ENCODE measurements at places on chromosomes 3 and 15.

DNA sequence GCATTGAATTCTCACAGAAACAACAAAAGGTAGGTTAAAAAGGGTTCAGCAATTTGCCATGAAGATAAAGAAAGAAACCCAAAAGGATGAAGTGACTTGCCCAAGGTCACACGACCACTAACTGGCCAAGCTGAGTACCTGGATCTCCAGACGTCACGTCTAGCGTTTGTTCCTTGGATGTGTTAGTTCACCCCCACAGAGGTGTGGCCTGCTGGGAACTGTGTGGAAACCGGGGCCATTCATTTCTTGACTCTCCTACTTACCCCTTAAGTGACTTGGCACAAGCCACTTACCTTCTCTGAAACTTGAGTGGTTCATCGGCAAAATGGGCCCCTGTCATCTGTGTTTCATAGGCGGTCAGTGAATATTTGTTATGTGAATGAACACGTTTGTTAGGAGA, 244.3 kb upstream of the SLCO3A1 start:
- no peak for DNase-seq

DNA sequence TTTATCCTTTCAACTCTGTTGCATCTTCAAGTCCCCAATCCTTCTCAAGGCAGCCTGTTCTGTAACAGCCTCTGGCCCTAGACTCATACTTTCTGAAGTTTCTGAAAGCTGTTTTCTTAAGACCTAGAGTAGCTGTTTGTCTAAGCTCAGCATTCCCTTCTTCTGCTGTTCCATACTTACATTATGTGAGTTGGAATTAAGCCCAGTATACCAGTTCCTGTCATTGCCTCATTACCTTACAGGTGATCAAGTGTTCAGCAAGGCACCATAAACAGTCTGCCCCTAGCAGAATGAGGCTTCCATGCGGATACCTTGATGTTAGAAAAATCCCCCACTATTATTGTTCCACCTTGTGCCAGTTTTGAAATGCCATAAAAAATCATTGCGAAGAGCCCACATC, 180.6 kb downstream of the PLCL2 start:
- DNase-seq = no peak

DNA sequence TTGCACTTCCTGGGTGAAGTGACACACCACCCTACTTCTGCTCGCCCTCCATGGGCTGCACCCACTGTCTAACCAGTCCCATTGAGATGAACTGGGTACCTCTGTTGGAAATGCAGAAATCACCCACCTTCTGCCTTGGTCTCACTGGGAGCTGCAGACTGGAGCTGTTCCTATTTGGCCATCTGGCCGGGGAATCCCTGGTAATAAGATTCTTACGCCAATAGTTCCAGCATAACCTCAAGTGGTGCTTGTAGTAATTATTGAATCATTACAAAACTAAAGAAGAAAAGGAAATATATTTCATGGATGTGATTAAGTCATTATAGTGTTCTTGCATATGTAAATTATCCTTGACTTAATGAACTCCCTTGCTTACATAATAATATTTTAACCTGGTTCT, 841.9 kb downstream of the CADM2 start:
- no peak for DNase-seq

DNA sequence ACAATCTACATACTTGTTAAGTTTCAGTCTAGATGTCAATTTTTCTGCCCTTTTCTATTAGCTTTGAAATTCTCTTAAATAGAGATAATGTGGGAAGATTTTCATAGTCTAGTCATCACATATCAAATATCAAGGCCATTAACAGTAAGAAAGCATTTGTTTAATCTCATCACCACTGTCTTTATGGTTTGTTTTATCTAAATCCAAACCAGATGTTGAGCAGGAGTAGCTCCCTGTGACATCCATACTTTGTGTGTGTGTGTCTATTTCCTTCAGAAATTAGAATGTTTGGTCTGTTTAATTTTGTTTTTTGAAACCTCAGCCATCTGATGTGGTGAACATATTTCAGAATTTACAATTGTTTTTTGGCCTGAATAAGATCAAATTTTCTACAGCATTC, 23.1 kb upstream of the GOLGA8B start:
- peak; percentile 56 for DNase-seq

GRCh38 chr3:168802766-168803165, 707.0 kb upstream of the GOLIM4 start:
- no peak for DNase-seq

DNA sequence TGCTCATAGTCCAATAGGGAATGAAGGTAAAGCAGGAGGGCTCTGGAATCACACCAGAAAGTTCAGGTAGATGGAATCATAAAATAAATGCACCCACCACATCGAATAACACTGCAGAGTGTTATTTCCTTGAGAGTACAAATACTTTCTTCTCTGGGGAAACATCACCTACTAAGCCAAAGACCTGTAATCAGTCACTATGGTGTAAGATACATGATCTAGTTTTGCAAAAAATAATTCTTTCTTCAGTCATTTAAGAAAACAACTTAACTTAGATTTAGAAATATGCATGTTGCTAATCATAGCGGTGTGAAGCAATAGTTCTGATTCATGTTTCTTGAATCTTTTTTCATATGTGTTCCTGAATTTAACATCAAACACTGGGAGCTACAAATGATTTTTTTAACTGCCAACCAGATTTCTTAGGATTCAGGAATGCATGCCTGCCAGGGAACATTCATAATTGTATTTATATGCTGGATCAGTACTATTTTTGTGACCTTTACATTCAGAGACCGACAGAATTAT, 40.2 kb upstream of the MEIS2 start:
- DNase-seq = peak; percentile 26

DNA sequence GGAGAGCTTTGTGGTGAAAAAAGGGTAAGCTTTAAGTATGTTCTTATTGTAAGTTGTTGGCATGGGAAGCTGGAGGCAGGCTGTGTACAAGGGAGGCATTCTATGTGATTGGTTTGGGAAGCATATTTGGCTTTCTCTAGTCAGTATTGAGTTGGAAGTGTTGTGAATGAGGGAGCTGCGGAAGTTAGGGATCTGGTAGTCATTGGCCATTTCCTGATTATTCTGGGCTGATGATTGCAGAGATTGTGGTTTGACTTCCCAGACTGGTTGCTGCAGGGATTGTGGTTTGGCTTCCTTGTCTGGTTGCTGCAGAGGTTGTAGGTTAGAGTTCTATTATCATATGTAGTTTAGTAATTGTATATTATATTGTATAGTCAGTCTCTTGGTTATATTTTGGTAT, 21.0 kb downstream of the STXBP5L start:
- DNase-seq = no peak

DNA sequence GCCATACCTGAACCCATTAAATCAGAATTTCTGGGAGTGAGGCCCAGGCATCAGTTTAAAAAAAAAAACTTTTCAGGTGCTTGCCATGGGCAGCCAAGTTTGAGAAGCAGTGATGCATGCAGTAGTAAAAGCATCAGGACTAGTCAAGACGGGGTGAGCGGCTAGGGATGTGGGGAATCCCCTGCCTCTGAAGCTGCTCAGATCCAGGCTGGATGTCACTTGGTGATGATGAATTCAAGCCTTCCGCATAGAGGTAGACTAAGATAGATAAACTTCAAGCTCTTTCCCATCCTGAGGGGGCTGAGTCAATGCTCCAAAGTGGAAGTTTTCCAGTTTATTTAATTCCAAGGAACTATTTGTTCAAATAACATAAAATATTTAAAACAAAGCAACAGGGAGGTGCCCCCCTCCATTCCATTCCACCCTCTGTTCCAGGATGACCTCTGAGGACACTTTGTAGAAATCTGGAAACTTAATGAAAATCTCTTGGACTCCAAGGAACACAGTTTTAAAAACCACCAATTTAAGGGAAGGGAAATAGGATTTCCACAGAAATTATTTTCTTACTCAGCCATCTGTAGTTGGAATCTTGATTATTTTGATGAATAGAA, 100.4 kb upstream of the NR2E3 start:
- DNase-seq = no peak

DNA sequence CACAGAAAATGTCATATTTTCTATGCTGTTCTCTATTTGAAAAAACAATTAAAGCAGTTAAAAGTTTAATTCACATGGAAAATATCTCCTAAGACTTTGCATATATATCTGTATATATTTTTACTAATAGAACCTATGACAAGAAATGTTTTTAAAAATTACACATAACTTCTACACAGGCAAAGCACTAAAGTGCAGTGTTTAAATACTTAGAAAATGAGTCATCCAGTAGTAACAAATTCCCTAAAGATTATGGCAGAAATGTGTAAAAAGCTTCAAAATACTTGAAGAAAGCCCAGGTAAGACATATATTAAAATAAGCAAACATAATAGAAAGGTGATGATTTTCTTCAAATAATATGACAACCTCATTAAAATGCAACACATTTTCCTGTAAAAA, 236.6 kb downstream of the TBC1D5 start:
- DNase-seq = peak; percentile 31
